NCI-H446 (cell line): ENCODE measurements at places on chromosomes 12 and 14.

DNA sequence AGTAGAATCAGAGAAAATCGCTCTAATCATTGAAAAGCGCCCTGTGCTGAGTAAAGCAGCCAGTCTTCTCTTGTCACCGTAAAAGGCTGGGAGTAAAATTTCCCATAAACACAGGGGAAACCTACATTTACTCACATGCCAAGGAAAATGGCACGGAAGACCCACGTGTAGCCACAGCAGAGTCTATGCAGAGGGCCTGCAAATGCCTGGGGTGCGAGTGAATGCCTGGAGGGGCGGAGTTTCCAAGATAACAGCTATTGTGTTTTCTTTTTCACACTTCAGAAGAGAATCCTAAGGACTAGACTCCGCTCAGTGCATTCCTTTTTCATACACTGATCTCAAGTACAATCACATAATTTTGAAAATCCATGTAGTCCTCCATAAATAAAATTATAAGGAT is 159.9 kb upstream of the FOXN3 start:
- no peak for DNase-seq

DNA sequence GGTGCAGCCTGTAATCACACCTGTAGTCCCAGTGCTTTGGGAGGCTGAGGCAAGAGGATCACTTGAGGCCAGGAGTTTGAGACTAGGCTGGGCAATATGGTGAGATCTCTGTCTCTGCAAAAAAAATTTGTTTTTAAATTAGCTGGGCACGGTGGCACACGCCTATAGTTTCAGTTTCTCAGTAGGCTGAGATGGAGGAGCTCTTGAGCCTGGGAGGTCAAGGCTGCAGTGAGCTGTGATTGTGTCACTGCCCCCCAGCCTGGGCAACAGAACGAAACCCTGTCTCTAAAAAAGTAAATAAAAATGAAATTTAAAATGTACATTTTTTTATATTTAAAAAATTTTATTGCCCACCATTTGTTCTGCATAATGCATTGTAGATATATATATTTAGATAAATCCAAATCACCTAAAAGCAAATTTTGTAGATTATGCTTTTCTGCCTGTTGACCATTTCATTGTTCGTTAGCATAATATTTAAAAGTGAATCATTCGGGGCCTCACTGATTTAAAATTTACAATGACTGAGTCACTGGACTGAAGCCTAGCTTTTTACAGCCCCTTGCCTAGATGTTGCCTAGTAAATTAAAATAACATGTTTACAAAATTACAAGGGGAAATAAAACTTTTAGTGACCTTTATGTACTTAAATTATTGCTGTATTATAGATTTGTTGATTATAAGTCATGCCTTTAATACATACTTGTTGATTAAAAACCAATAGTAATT is 87.9 kb downstream of the USP15 start:
- no peak for DNase-seq

DNA sequence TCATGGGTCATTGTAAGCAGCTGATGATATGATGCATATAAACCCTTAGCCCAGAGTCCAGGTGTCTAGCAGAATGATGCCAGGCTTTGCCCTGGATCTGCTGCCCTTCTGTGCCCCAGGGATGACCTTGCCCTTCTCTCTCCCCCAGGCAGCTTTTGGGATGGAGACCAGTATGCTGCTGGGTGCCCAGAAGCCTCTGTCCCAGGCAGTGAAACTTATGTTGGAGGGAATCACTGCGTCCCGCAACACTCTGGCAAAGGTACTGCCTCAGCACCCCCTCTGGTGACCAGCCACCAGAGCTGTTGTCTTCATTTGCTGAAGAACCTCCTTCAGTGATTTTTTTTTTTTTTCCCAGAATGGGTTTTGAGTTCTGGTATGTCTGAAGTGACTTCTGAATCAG is 23.3 kb downstream of the CYP46A1 start:
- DNase-seq = no peak

DNA sequence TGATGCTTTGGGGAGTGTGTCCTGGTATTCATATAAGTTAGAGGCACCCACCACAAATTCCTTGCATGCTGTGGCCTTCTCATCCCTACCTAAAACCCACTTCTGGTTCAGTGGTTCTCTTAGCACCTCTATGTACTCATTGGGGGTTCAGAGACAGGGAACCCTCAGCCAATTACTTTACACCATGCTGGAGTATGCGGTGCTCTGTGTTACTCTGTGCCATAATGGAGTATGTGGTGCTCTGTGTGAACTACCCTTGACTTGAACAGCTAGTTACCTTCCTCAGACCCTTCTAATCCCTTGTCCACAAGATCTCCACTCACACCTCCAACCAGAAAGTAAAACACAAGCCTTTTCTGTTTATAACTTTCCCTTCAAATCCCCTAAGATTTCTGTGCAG is 172.5 kb upstream of the E2F7 start:
- DNase-seq = no peak

- DNase-seq = no peak
These were observed 28.1 kb upstream of the CD9 start for GRCh38 chr12:6172086-6172485.

DNA sequence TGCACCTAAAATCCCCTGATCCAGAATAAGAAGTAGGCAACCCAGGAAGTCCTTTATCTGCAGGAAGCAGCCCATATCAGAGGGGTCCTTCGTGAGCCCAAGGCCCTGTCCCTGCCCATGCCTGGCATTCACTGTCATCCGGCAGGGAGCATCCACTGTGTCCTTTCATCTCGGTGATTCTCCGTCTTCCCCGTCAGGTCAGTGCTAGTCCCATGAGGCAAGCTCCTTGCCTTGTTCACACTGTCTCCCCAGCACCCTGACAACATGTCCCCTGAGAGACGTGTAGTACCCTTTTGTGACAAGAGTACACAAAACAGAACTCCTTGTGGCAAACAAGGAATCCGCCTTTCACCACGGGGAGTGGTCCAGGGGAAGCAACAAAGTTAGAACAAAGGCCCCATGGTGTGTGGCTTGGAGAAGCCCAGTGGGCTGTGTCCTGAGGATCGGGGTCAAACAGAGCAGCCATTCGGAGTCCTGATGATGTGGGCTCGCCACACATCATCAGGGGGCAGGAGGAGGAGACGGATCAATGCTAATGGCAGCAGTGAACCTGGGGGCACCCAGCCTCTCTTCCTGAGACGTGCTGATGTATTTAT is 112.1 kb downstream of the DICER1 start:
- no peak for DNase-seq
